ENCODE measurements at places on chromosomes 12 and 14.

GRCh38 chr12:122028165-122028904 is 6.7 kb downstream of the BCL7A start:
- DNase-seq, result peak; percentile 26

DNA sequence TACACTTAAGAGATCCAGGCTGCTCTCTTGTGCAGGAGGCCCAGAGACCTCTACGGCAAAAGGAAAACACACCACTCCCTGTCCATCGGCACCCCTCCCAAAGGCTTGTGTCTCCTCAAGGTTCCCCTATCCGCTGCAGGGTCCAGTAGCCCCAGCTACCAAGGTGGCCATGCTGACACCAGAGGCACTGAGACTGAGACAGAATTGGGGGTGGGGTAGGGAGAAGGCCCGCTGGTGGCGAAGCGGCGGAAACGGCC is 590 bp downstream of the DDIT3 start:
- DNase-seq, result no peak

DNA sequence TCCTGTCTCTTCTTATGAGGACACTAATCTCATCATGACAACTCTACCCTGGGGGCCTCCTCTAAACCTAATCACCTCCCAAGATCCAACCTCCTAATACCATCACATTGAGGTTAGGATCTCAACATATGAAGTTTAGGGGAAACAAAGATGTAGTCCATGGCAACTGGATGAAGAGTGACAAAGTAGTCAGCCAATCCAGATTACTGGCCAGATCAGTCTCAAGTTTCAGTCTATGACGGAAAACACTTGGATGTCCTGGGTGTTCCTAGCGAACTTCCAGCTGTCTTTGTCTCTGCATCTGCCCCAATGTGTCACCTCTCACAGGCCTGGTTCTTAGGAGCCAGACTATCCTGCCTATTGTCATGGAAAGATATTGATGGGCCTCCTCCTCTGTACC is 630.8 kb downstream of the AACS start:
- DNase-seq, result no peak

DNA sequence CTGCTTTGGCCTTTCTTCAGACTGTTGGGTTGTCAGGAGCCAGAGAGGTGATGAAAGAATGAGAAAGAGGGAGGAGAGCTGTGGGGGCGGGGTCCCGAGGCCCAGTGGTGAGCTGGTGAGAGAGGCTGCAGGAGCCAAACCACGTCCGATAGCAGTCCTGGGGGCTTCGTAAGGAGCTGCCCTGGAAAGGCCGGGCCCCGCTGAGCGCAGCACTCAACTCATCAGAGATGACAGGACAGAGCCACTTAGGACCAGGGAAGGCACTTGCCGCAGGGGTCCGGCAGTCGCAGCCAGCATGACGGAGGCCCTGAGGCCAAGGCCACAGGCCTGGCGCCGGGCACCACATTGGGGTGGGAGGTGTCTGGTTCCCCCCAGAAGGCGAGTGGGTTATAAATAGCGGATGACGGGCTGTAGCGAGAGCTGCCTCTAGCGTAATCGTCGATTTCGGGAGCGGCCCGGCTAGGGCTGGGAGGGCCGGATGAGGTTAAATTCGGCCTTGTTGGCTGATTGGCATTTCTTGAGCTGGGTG is 179.0 kb downstream of the TSPAN9 start:
- no peak for DNase-seq

DNA sequence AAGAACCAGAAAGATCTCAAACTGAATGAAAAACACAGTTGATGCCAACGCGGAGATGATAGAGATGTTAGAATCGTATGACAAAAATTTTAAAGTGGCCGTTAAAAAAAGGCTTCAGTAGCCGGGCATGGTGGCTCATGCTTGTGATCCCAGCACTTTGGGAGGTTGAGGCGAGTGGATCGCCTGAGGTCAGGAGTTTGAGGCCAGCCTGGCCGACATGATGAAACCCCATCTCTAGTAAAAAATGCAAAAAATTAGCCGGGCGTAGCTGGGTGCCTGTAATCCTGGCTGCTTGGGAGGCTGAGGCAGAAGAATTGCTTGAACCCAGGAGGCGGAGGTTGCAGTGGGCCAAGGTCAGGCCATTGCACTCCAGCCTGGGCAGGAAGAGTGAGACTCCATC is 5.4 kb upstream of the ACVRL1 start:
- no peak for DNase-seq

DNA sequence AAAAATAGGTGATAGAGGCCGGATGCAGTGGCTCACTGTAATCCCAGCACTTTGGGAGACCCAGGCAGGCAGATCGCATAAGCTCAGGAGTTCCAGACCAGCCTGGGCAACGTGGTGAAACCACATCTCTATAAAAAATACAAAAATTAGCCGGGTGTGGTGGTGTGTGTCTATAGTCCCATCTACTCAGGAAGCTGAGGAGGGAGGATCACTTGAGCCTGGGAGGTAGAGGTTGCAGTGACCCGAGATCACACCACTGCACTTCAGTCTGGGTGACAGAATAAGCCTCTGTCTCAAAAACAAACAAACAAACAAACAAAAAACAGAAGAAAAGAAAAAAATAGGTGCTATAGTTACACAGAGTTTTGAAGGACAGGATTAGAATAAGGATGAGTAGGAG is 142.1 kb downstream of the SAMD4A start:
- no peak for DNase-seq

DNA sequence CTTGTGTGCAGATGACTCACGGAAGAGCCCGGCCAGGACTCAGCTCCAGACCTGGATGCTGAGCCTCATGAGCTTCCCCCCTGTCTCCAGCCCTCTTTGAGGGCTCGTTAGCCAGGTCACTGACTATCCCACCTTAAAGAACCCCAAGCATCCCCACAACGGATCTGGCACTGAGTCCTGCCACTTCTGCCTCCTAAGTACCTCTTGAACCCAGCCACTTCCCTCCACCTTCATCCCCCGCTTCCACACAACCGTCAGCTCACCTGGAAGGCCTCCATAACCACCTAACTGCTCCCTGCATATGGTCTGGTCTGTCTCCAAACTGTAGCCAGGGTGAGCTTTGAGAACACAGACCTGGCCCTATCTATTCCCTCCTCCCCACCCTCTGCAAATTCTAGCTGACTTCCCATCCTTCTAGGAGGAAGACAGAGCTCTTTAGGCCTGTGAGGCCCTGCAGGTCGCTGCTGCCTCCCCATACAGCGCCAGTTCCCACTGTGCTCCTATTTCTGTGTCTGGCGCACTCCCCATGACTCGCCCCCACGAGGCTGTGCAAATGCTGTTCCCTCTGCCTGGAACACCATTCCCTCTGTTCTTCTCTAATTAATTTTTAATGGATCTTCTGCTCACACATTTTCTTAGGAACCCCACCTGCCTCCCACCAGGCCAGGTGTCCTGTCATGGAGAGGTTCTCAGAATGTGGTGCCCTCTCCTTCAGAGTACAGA is 2.9 kb upstream of the HSP90AA1 start:
- DNase-seq, result no peak

DNA sequence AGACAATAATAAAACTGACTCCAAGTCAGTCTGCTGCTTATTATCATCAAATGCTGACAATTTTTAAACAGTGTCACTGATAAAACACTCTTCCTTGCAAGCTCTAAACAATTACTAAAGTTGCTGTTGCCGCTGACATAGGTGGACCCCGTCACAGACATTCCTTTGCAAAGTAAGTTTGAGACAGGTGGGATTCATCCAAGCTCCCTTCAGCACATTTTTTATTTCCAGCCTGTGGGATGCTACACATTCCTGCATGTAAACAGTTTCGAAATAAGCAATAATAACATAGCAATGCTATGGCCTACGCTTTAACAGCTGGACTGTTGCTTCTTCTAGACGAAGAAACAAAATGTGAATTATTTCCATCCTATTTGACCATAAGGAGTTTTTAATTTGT is 85.4 kb upstream of the HIF1A start:
- DNase-seq, result no peak

- no peak for DNase-seq
These were observed 184.0 kb downstream of the AACS start for GRCh38 chr12:125249066-125249824.

DNA sequence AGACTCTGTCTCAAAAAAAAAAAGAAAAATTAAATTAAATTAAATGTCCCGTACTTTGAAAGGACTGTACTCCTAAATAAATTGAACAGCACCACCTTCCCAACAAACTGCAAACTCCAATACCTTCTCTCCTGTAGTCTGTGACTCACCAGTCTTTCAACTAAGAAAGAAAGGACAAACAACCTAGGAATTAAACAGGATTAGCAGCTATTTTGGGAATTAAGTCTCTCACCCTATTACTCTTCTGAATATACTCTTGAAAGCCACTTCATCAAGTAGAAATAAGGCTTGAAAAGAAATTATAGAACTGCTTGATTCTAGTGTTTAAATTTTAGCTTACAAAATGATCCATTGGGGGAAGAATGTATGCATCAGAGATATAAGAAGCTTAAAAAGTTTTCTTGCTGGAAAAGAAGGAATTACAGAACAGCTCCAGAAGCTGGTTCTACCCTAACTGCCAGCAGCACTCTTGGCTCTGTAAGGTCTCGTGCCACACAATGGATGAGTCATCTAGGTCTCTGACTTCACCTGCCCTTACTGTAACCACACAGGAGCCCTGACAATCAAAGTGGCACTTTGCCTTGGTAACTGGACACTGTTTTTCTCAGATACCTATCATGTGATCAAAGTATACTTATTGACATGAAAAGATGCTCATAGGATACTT is 57.0 kb upstream of the CERS5 start:
- no peak for DNase-seq

DNA sequence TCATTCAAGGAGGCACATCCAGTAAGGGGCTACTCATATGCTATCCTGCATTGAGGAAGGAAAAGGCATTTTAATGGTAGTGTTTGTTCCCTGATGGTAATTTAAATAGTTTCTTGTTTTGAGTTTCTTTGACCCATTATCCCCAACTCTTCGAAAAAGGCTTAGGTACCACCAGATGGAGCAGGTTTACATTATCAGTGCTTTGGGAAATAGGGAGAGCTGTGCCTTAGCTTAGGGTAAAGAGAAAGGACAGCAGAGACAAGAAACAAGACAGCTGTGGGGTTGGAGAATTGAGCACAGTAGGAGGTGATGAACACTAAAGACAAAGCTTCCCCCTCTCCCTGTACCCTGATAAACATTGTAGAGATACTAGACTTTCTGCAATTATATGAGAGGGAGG is 29.1 kb upstream of the HELB start:
- DNase-seq, result no peak

DNA sequence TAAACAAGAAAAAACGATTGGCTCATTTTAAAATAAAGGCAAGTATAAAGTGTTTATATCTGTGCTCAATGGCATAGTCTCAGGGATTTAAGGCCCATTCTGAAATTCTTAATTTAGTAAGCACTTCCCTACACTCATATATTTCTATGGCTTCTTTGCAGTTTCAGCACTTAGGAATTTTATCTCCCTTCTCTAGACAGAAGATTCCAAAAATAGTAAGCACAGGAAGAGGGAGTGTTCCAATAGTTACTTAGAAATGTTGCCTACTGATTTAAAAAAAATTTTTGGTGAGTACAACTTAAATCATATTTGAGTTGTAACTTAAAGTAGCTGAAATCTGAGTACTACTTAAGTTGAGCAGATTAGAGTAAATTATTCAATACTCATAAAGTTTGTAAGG is 19.8 kb downstream of the INSM2 start:
- no peak for DNase-seq

DNA sequence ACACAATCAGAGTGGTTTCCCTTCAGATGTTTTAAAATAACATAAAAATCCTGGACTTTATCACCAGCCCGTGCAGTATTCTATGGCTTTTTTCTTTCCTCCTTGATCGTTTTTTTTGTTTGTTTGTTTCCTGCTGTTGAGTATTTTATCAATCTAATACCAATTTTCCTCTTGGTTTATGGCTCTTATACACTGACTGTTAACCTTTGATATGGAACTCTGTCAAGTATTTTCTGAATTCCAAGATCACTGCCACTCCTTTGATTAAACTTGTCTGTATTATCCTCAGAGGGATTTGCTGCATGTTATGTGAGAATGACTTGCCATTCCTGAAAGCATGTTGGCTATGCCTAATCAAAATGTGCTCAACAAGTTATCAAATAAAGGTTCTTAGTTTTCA is 88.4 kb downstream of the PELI2 start:
- DNase-seq, result no peak

- peak; percentile 53 for DNase-seq
These were observed 1.3 kb downstream of the SLC38A1 start for GRCh38 chr12:46267575-46267824.

GRCh38 chr14:103688906-103689902 is 26.0 kb downstream of the XRCC3 start:
- DNase-seq, result peak; percentile 59

GRCh38 chr12:25421651-25422167 is 131.4 kb downstream of the LMNTD1 start:
- no peak for DNase-seq

GRCh38 chr14:33692762-33693161 is 258.1 kb downstream of the EGLN3 start:
- no peak for DNase-seq

DNA sequence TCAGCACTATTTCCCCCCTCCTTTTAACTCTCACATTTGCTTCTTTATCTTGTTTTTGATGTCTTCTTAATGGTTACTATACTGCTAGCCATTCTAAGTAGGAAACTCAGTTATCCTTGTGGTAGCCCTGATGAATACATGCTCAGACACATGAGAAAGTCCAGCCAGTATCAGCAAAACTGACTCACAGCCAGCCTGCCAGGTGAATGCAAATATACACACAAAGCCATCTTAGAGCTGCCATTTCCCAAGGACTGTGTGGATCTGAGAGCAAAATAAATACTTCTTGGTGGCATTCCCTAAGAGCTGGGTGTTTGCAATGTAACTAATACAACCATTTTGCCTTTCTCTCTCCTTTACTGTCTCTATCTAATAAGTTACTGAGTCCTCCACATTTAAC is 455.2 kb downstream of the CCER1 start:
- no peak for DNase-seq

DNA sequence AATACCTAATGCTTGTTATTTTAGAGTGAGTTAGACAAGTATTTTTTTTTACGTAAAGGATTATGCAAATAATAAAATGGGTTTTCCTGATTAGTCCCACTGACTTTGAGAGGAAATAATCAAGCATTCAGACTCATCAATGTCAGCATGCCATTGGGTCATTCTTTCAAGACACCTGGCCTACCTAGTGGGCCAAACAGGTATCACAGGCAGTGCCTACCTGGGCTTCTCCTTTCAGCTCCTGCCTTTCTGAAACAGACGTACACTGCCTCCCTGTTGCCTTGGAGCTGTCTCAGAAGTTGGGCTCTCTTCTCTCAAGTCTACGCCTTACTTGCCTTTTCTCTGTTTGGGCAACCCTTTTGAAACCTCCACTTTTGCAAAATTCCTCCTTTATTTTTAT is 545.6 kb downstream of the SNAPC1 start:
- no peak for DNase-seq

- DNase-seq, result no peak
These were observed 56.5 kb upstream of the CFL2 start for GRCh38 chr14:34770901-34771300.

DNA sequence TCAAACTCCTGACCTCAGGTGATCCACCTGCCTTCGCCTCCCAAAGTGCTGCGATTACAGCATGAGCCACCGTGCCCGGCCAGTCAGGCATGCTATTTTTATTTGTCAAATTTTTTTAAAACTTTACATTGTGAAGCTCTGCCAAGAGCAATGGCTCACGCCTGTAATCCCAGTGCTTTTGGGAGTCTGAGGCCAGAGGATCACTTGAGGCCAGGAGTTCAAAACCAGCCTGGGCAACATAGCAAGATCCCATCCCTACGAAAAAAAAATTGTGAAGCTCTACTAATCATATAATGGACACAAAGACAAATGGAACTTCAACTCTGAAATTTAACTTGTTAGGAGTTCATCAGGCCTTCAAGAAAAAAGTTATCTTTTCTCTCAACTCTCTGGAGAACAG is 1.9 kb downstream of the R3HDM2 start:
- no peak for DNase-seq

Data from midbrain (tissue), 1 donor.